ENCODE measurements at places on chromosomes 5 and 9. TPM values are rescaled to one million over a fixed set of nuclear protein-coding genes. Genes with fewer than 3 reads are reported as not detected.

The NPR2 gene
- 24.6 TPM for total RNA-seq

The PCDHGB6 gene
- total RNA-seq = 18.4 TPM

The HK3 gene
- 0.14 TPM for total RNA-seq

The DPM2 gene
- total RNA-seq = 34.3 TPM

The ADAMTS19 gene
- total RNA-seq = 0.87 TPM

The LCN10 gene
- not detected for total RNA-seq

The BARHL1 gene
- not detected for total RNA-seq

GRCh38 chr5:126949475-126949874, 80.9 kb downstream of the MARCHF3 start:
- no peak for DNase-seq

DNA sequence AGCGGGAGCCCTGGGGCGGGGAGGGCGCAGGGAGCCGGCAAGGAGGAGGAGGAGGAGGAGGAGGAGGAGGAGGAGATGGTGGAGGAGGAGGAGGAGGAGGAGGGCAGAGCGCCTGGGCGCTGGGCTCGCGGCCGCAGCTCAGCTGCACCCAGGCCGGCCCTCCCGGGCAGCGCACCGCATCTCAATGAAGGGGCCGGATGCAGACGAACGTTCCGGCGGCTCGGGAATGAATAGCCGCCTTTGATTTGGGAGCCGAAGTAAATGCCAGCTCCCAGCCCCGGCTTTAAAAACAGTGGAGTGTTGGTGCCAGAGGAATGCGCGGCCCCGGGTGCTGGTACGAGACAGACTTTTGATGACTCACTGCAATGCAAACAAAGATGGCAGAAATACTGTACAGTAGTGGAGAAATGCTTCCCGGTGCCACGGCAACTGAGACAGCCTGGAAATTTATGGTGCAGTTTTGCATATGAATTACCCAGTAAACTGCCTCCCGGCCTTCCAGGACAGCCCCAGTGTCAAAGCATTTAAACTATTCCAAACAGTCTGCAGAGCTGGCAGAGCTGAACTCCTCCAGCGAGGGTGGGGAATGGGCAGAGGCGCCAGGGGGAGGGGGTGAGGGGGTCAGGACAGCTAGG, 43.1 kb downstream of the NACC2 start:
- DNase-seq = peak; percentile 90

- DNase-seq = no peak
Measured at GRCh38 chr9:97411440-97411788, 482 bp upstream of the TDRD7 start.

DNA sequence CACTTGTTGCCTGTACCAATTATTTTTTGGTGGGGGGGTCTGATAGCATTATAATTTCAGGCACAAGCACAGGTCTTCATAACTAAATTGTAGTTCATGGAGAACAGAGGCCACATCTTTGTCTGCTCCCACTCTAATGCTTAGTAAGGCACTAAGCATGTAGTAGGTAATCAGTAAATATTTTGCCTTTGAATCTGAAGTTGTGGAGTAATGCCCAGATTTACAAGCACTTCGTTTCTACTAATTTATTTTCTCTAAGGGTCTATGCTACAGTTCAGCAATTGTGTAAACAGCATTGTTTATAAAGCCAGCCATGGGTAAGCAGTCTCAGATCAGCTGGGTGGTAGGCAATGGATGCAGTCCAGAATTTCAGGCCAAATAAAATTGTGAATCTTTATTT, 78.6 kb downstream of the GRIA1 start:
- no peak for DNase-seq

Data from astrocyte (in vitro differentiated cells and primary cell).